Mononuclear cell (primary cell): ENCODE measurements at places on chromosomes 16 and 17. TPM values are rescaled to one million over a fixed set of nuclear protein-coding genes. Genes with fewer than 3 reads are reported as not detected.

SMIM5 gene
- 3.6 TPM for total RNA-seq

PRR35 gene
- 0.10 TPM for total RNA-seq

ETV4 gene
- total RNA-seq: not detected

SCGB1C2 gene
- not detected for total RNA-seq

GNG13 gene
- total RNA-seq: not detected

HCRT gene
- not detected for total RNA-seq

PRSS36 gene
- total RNA-seq: 1.2 TPM

TBC1D3H gene
- not detected for total RNA-seq
